Fibroblast of mammary gland (primary cell): ENCODE measurements at places on chromosomes 13 and 19.

- no peak for DNase-seq
Measured at GRCh38 chr13:40485611-40486517, 180.6 kb downstream of the FOXO1 start.

GRCh38 chr19:43751466-43752220 is 3.1 kb downstream of the SMG9 start:
- peak; percentile 34 for DNase-seq

DNA sequence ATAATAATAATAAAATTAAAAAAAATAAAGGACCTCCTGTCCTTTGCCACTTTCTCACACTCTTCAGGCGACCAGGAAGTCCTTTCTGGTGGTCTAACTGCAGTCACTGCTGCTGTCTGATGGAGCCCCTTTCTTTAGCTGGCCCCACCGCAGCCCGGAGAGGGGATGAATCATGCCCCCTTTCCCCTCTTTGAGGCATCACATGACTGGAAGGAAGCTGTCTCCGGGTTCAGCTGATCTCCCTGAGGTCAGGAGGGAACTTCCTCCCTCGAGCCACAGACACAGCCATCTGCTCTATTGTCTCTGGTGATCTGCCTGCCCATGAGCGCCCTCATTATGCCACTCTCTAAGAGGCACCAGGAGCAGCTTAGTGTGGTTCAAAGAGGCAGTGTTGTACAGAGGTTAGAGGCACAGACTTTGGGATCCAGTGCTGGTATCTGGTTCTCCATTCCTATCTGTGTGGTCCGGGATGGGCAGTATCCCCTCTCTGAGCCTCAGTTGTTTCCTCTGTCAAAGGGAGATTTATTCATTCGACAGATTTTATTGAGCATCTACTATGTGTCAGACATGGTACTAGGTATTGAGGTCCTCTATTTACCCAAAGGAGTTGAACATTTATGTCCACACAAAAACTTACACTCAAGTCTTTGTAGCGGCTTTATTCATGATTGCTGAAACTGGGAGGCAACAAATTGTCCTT is 30.0 kb downstream of the VAV1 start:
- no peak for DNase-seq

- DNase-seq = no peak
Measured at GRCh38 chr19:15123900-15124299, 16.7 kb downstream of the SYDE1 start.

- DNase-seq = no peak
Measured at GRCh38 chr13:26887594-26887993, 127.0 kb upstream of the GPR12 start.

DNA sequence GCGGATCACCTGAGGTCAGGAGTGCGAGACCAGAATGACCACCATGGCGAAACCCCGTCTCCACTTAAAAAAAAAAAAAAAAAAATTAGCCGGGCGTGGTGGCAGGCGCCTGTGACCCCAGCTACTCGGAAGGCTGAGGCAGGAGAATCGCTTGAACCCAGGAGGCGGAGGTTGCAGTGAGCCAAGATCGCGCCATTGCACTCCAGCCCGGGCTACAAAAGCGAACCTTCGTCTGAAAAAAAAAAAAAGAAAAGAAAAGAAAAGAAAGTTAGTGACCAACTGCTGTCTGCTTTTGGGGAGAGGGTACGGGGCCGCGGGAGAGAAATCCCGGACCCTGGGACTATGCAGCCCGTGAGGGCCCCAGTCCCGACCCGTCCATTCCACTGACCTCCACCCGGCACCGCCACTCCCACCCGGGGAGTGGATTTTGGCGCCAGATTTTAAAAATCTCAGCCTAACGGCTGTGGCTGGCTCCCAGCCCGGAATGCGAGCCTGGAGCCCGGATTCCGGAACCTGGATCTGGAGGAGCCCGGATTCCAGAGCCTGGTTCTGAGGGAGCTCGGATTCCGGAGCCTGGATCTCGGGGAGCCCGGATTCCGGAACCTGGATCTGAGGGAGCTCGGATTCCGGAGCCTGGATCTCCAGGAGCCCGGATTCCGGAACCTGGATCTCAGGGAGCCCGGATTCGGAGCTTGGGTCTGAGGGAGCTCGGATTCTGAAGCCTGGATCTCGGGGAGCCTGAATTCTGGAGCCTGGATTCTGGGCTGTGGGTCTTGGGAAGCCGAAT is 6.1 kb upstream of the LMNB2 start:
- peak; percentile 98 for DNase-seq

DNA sequence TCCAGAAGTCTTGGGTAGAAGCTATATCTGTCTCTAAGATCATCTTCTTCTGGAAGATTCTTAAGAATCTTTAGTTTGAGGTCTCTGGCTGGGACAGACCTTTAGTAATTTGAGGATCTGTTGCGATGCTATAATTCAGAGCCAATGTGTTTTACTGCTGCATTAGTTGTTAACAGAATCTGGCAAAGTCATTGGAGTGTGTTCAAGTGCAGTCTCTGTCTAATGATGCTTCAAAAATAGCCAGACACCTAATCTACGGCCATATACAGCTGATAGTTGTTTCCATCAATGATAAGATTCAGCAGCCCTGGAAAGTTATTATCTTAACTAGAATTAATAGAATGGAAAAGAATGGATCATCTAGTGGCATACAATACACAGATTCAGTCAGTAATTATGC is 72.6 kb downstream of the CDK8 start:
- DNase-seq = no peak

DNA sequence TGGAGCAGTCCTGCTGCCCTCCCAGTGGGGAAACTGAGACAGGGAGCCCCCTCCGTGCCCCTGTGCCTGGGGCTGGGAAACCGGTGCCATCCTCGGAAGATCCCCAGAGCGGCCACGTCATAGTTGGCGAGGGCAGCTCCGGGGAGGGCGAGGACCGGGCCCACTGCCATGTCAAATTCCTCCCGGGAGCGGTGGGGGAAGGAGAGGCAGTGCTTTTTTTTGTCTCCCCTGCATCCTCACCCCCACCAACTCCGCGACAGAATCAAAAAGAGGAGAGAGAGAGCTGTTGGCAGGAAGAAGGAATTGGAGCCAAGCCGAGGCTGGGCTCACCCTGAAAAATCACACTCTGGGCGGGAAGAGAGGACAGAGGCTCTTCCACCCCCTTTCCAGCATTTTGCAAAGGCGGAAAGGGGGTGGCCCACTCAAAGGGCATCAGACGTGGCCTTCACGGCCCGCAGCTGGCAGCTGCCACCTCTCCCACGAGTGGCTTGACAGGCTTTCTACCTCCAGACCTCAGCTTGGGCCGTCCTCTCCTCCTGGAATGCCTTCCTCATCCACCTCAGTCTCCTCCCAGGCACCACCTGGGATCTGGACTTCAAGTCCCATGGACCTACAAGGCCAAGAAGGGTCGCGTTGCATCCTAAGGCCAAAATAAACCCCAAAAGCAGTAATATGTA is 19.6 kb upstream of the NFIC start:
- peak; percentile 68 for DNase-seq

- DNase-seq = peak; percentile 30
Measured at GRCh38 chr19:17114414-17114831, 38.8 kb downstream of the MYO9B start.

GRCh38 chr13:99120751-99121150 is 79.9 kb upstream of the UBAC2 start:
- DNase-seq = no peak

DNA sequence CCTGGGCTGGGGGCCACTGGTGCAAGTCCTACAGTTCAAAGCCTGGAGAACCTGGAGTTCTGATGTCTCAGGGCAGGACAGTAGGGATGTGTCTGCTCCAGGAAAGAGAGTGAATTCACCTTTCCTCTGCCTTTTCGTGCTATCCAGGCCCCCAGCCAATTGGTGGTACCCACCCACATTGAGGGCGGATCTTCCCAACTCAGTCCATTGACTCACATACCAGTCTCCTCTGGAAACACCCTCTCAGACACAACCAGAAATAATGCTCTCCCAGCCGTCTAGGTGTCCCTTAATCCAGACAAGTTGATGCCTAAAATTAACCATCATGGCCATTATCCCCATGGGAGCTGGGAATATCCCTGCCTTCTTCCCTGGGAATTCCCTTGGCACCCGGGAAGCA is 38.8 kb upstream of the CHST8 start:
- no peak for DNase-seq

GRCh38 chr13:32001154-32001768 is 30.3 kb upstream of the FRY start:
- DNase-seq = peak; percentile 58

GRCh38 chr13:46909042-46909441 is 12.2 kb upstream of the HTR2A start:
- no peak for DNase-seq

DNA sequence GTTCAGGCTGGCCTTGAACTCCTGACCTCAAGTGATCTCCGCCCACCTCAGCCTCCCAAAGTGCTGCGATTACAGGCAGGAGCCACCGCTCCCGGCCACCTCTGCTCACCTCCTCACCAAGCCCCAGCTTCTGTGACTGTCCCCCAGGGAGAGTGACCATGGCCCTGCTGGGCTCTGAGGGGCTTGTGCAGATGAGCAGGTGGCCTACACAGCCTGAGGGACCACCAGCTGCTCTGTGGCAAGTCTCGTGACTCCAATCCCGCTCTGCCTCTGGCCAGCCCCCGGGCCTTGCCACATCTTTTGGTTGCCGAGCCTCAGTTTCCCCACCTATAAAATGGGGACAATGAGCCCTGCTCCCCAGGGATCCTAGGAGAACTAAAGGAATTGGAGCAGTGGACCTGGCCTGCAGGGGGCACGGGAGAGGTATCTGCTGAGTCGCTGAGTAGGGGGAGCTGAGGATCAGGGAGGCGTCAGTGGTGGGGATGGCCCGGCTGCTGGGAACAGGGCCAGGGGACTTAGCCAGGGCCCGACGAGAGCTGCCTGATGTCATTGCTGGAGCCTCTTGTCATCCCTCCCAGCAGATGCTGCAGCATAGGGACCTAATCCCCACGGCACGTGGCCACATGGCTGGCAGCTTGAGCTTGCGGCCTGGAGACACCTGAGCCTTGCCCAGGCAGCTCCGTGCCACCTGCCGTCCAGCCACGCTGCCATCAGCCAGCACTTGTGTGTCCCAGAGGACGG is 74.7 kb downstream of the GADD45B start:
- no peak for DNase-seq

GRCh38 chr13:105814219-105814901 is 721.1 kb downstream of the EFNB2 start:
- DNase-seq = no peak

- DNase-seq = no peak
Measured at GRCh38 chr19:36121486-36122124, 6.3 kb downstream of the TBCB start.

GRCh38 chr13:21534760-21535159 is 69.2 kb downstream of the MICU2 start:
- no peak for DNase-seq

GRCh38 chr13:90443268-90443667 is 904.2 kb upstream of the MIR17HG start:
- no peak for DNase-seq

DNA sequence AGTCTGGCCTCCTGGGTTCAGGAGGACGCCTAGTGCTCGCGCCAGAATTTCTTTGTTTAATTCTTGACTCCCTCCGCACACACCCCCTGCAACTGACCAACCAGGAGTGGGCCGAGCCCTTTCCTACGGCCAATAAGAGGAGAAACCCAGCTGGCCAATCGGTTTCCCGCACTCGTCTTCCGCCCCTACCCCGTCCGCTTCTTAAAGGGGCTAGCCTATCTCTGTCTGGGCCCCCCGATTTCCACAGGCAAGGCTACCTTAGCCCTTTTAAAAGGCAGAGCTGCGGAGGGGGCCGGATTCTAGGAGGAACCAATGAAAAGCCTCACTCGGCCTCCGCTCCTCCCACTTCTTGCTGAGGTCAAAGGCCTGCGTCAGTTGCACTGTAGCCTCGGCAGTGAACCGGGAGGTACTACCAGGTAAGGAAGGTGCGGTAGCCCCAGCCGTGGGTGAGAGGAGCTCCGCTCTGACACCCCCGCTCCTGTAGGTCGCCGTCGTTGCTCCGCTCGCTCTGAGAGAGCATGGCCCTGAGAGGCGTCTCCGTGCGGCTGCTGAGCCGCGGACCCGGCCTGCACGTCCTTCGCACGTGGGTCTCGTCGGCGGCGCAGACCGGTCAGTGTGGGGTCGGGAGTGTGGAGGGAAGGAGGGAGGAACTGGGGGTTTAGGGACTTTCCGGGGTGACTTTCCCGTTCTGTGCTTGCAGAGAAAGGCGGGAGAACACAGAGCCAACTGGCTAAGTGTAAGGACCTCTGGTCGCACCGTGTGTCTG is at the start of gene GCDH:
Gene GCDH (plus strand): TSS at position 374 of the 766 bp plus-strand sequence. CDS start 145 bp downstream, at position 519.
- peak; percentile 98 for DNase-seq

GRCh38 chr19:4367781-4368127 is 24.4 kb downstream of the MPND start:
- no peak for DNase-seq

- no peak for DNase-seq
Measured at GRCh38 chr19:38304866-38305429, 897 bp downstream of the C19orf33 start.

- peak; percentile 48 for DNase-seq
Measured at GRCh38 chr13:95573221-95573620, 20.7 kb downstream of the CLDN10 start.

DNA sequence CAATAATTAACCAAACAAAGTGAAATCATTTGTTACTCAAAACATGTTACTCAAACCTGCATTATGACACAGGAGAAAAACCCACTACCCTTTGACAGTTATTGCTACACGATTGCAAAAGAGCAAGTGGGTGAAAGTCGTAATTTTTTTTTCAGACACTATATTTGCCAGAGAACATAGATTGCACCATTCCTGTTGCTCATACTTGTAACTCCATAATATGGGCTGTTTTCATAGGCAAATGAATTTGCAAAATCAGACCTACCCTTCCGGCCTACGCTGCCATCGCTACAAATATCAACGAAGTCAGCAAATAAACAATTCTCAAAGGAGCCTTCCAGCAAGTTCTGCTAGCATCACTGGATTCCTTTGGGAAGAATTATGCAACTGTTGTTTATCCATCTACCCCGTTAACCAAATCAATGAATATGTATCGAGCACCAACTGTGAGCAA is 396.5 kb downstream of the IRS2 start:
- DNase-seq = peak; percentile 94

DNA sequence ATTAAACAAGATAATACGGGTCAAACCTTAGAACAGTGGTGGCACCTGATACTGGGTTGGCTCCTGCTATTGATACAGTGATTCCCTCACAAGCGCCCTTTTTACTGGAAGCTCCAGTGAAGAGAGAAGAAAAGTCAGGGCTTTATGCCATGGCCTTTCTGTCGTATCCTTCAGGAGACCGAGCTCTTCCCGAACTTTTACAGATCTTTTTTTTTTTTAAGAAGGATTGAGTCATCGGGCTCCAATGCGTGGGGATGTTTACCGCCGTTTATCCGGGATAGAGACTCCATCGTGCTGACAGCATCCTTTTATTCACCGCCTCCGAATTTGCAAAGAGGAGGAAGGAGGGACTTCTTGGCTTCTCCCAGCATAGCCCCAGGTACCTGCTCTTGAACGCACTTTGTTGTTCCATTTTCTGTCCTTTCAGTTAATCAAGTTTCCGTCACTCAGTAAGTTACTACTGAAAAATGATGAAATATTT is 574 bp downstream of the ZNF227 start:
- peak; percentile 59 for DNase-seq

DNA sequence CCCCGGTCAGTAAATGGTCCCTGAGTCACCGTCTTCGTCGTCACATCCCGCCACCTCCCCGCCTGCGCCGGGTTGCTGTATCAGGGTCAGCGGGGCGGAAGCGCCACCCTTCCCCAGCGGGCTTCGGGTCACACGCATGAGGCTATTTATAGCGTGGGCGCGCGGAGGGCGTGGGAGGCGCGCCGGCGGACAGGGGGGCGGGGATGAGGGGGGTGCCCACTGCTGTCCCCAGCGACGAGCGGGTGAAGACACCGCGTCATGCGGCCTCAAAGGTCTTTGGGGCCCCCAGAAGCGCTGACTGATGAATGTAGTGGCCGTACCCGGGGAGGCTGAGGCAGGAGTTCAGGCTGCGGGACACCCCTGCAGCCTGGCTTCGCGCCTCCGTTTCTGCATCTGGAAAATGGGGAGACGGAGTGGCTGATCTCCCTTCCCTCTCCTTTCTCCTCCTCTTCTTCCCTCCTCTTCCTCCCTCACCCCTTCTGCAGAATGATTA is 7.9 kb downstream of the UNC13A start:
- DNase-seq = peak; percentile 33
